ENCODE measurements at places on chromosomes 1 and 21. TPM values are rescaled to one million over a fixed set of nuclear protein-coding genes. Genes with fewer than 3 reads are reported as not detected.
A peak's percentile ranks its signal among the peaks of the same experiment; 100 is the strongest.

DNA sequence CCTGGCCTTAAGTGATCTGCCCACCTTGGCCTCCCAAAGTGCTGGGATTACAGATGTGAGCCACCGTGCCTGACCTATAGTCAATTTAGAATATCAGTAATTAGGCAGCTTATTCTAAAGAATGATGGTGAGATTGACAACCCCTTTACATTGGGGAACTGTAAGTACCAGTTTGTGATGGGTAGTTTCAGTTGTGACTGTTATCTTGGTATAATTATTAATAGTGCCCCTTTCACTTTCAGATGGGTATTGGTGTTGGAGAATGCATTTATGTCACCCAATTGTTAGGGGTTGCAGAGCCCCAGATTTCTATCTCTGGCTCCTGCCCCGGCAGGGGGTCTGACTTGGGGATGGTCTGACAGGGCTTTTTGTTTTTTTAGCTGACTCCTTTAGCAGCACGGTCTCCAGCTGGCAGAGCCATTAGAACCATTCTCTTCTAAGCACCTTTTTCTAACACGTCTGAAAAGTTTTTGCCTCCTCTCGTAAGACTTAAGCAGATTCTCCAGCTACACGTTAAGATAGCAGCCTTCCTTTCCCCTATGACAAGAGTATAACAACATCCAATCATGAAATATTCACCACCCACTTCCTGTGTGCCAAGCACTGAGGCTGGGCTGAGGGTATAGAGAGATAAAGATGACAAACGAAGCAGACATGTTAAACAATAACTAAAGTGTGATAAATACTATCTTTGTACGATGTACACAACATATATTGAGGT lies 157.8 kb downstream of the SDCCAG8 start:
- DNase-seq: no peak

NEXN gene
- total RNA-seq: 29.7 TPM

DNA sequence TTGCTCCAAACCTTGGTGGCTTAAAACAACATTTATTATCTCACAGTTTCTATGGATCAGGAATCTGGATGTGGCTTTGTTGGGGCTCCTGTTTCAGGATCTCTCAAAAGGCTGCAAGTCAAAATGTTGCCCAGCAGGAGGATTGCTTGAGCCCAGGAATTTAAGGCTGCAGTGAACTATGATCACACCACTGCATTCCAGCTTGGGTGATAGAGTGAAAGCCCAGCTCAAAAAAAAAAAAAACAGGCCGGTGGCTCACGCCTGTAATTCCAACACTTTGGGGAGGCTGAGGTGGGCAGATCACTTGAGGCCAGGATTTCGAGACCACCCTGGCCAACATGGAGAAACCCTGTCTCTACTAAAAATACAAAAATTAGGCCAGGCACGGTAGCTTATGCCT lies 30.0 kb downstream of the BCAS2 start:
- no peak for DNase-seq

OLIG2 gene
- not detected for total RNA-seq

- no peak for DNase-seq
Measured at GRCh38 chr1:61079296-61079897, 3.0 kb upstream of the NFIA start.

DNA sequence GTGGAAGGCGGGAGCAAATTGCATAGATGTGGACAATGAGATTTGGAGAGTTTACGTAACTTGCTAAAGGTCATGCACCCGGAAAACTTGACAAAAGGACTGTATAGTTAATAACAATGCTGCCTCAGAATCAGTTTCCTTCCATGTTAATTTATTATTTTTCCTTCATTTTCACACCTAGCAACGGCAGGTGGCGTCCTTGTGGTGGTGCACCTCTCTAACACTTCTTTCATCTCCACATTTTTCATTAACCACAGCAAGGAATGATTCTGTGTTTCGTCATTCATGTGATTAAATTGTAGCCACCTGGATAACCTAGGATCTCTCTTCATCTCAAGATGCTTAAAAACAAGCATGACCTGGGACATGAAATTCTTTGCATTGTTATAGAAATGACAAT lies 2133.0 kb downstream of the NCAM2 start:
- DNase-seq: no peak

DNA sequence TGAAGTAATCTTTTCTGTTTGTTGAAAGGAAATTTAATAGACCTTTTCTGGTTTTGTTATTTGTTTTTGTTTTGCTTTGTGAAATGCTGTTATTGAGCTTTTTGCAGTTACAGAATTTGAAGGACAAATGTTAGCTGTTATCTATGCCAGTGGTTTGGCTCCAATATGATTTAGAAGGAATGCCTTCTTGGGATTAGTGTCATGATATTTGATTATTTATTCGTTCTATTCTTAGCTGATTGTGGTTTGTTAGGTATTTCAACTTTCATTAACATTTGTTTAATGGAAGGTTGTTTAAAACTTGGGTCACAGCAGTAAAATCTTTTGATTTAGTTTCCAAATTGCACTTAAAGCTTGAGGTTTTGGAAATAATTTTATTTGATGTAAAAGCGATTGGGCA lies 33.5 kb downstream of the ADGRL2 start:
- DNase-seq: no peak

APP gene
- total RNA-seq: 329 TPM

DNA sequence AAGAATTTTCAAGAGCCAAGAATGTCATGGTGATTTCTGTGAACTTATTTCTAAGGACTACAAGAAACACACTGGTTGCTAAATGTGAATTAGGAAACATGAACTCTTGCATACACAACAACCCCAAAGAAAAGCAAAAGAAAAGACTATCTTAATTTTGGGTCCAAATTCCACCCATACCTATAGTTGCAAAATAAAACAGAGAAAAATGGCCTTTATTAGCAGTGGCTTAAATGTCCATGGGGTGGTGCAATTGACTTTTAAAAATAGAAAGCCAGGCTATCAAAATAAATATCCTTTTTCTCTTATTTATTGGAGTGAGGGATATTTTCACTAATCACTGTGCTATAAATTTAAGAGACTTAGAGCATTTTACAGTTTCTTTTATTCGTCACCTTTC lies 80.9 kb upstream of the DPYD start:
- peak; percentile 37 for DNase-seq

DNA sequence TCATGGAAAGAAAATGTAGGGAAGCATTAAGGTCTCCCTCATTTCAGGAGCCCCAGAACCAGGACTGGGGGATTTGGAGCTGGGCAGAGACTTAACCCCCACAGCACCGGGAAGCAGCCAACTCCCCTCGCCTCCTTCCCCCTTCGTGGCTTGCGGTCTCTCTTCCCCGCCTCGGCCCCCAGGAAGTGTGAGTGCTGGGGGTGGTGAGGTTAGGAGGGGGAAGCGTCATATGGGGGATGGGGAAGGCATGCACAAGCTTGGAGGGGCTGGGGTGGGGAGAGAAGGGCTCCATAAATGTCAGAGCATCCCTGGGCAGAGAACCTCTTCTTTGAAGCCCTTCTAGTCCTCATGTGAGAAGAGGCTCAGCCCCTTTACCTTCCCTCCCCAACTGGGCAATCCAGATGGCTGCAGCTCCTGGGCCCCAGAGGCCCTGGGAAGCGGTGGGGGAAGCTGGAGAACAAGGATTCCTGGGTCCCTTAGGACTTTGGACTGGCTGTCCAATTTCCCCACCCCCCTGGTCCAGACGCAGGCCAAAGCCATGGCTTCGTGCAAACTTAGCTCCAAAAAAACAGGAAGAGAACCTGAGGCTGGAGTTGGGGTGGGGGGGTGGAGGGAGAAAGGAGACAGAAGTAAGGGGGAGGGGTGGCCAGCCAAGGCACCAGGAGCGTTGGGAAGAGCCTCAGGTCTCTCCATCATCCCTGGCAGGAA lies 7.8 kb downstream of the ZBTB7B start:
- DNase-seq: no peak

B4GALT2 gene
- total RNA-seq: 115 TPM

HLX gene
- total RNA-seq: 2.4 TPM

KIF17 gene
- 0.13 TPM for total RNA-seq

TDRD10 gene
- not detected for total RNA-seq

MACO1 gene
- 12.8 TPM for total RNA-seq

GRCh38 chr1:27010226-27010994 lies 2.2 kb downstream of the TENT5B start:
- no peak for DNase-seq

WNT4 gene
- not detected for total RNA-seq

DNA sequence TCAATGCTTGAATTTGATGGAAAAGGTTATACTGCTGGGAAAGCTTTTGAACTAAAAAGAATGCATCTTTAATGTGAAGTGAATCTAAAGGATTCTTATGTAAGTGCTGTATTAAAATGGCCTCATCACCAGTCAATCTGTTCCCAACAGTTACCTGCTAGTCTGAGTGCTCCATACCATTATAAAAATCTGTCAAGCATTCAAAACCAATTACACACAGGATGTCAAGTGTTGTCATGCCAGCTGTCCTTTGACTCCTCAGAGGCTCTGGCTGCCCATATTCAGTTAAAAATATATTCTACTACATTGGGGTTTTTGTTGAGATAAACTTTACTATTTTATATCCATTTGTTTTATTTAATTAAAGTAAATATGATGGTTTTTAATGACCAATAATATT lies 1587.7 kb downstream of the AMY1C start:
- no peak for DNase-seq

PROX1 gene
- total RNA-seq: 2.1 TPM

- peak; percentile 50 for DNase-seq
Measured at GRCh38 chr1:39238476-39238875, 34.0 kb downstream of the MACF1 start.

DNA sequence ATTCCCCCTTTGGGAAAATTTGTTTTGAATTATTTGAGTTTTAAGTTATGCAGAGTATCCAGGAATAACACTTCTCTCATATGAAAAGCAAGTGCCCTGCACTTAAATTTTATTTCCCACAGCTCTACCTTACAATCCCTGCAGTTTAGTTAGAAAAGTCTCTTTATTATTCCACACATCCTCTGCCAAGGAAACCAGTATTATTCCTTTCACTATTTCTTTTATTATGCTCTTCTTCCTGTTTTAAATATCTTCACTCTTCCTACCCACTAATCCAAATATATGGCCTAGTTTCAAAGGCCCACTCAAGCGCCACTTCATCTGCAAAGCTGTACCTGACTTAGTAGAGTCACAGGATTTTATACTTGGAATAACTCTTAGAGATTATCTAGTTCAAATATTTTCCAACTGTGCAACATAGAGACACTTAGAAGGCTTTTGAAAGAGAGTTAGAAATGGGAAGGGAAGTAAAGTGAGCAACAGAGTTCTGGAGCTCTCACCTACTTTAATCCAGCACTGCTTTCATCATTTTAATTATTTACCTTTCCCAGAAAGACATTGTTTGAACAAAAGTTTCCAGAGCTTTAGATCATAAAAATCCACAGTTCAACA lies 97.2 kb upstream of the LYPLAL1 start:
- DNase-seq: no peak

GJB3 gene
- not detected for total RNA-seq

BCAN gene
- not detected for total RNA-seq

- no peak for DNase-seq
Measured at GRCh38 chr1:33005838-33006421, 30.8 kb downstream of the AK2 start.

C1orf94 gene
- not detected for total RNA-seq
